ENCODE measurements at places on chromosomes 5 and 9. TPM values are rescaled to one million over a fixed set of nuclear protein-coding genes. Genes with fewer than 3 reads are reported as not detected.

DNA sequence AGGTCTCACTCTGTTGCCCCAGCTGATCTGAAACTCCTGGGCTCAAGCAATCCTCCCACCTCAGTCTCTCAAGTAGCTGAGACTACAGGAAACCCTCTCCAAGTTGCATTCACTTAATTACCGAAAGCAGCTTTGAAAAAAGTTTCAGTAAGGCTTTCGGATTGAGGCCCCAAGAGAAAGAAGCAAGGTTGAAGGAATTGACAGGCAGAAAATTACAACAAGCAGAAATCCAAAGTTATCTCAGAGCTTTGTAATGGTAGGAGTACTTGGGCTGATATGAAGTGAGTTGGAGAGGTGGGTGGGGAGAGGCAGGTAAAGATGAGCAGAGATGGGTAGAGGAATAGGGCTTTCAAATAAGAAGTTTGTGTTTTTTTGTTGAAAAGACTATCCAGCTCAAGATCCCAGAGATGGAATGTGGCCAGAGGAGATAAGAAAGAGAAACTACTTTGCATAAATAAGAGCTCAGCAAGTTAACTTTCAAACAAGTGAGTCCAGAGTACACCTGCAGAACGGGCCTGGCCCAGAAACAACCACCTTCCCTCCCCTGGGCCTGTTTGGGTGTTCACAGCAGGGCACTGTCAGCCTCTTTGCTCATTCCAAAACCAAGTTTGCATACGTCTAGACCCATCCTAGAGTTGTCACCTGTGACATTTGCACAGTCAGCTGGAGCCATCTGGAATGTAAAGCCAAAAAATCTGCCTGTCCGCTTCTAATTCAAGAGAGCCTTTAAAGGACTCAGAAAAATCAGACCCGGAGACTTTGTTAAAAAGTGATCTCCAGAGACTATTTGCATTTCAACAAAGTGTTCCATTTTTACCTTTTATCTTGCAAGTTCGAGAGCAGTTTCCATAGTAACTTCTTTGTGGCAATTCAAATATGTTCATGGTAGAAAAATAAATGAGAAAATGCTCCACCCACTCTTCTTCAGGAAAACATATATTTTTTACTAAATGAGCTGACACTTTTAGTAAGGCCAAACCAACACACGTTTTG lies 2.2 kb upstream of the CLINT1 start:
- peak overlapping the region; percentile 84 for H3K27ac ChIP-seq
- no peaks in the 10 kb centered on the region for H3K27me3 ChIP-seq
- peak overlapping the region; percentile 64 for H3K4me3 ChIP-seq

GRCh38 chr5:142829801-142830220 lies 59.6 kb downstream of the ARHGAP26 start:
- H3K36me3 ChIP-seq = peaks cover 2% of the 10 kb centered on the region
- H3K4me1 ChIP-seq = peaks cover 48% of the 10 kb centered on the region
- no peak overlapping the region for H3K27ac ChIP-seq
- H3K4me3 ChIP-seq = no peak overlapping the region

DNA sequence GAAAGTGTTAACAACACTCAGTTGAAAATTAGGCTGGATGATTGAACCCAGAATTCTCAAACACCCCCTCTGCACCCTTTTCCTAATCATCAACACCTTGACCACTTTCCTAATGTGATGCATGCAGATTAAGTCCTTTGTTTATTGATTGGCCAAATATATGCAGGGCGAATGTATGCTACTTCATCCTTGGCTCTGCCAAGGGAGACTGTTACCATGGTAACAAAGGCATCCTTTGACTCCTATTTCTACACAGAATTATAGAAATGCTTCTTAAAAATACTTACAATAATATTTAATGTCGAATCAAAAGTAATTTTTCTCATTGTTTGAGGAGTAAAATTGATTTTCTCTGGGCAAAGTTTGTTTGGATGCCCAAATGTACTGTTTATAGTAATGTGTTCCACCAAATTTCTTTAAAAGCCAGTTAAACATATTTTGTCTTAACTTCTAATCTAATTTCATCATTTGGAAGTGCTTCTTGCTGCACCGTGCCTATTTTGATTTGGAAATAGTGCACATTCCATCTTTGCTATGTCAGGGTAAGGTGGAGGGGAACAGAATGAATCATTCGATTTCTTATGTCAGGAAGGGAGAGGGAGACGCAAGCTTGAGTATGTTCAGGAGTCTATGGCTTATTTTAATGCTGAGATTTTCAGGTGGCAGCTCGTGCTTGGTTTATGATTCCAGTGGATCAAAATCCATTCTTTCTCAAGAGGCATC lies 1384.3 kb upstream of the WWC1 start:
- no peaks in the 10 kb centered on the region for H3K36me3 ChIP-seq
- H3K4me1 ChIP-seq = no peaks in the 10 kb centered on the region
- H3K27ac ChIP-seq = no peak overlapping the region
- H3K27me3 ChIP-seq = no peaks in the 10 kb centered on the region
- H3K4me3 ChIP-seq = no peak overlapping the region

GRCh38 chr5:79840084-79840990 lies 150.7 kb downstream of the CMYA5 start:
- H3K36me3 ChIP-seq = no peaks in the 10 kb centered on the region
- no peak overlapping the region for H3K4me3 ChIP-seq
- H3K27me3 ChIP-seq = peaks cover 8% of the 10 kb centered on the region
- peaks cover 2% of the 10 kb centered on the region for H3K4me1 ChIP-seq
- no peak overlapping the region for H3K27ac ChIP-seq

- peaks cover 12% of the 10 kb centered on the region for H3K36me3 ChIP-seq
- H3K4me3 ChIP-seq = no peak overlapping the region
- H3K27me3 ChIP-seq = no peaks in the 10 kb centered on the region
- peaks cover 14% of the 10 kb centered on the region for H3K4me1 ChIP-seq
- DNase-seq = no peak
- no peak overlapping the region for H3K27ac ChIP-seq
These were observed 43.2 kb downstream of the PSMB7 start for GRCh38 chr9:124372038-124372437.

DNA sequence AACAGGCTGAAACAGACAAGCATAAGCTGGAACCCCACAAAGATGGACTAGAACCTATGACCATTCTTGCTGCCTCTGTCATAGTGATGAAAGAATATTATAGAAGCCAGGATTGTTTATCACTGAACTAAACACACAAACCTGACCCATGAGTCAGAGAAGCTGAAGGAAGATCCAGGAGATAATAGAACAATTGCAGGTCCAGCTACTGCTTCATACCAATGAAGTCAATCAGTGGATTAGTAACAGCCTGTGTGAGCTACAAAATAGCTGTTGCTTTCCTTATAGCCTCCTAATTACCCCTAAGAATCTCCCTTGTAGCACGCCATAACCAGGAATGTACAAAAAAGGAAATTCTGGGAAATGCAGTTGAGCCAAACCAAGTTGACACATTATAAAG lies 459.9 kb upstream of the ZNF462 start:
- H3K27ac ChIP-seq = no peak overlapping the region
- no peak overlapping the region for H3K4me3 ChIP-seq
- H3K27me3 ChIP-seq = no peaks in the 10 kb centered on the region
- no peaks in the 10 kb centered on the region for H3K36me3 ChIP-seq
- DNase-seq = no peak
- no peaks in the 10 kb centered on the region for H3K4me1 ChIP-seq

- H3K27me3 ChIP-seq = peaks cover 1% of the 10 kb centered on the region
- H3K36me3 ChIP-seq = peaks cover 2% of the 10 kb centered on the region
- no peak for DNase-seq
- no peak overlapping the region for H3K4me3 ChIP-seq
These were observed 128.8 kb upstream of the MAP3K1 start for GRCh38 chr5:56686337-56687195.

GRCh38 chr5:37121027-37121426 lies 128.1 kb downstream of the CPLANE1 start:
- no peaks in the 10 kb centered on the region for H3K27me3 ChIP-seq
- H3K4me3 ChIP-seq = no peak overlapping the region
- peaks cover 8% of the 10 kb centered on the region for H3K4me1 ChIP-seq
- H3K27ac ChIP-seq = no peak overlapping the region

GRCh38 chr9:83569326-83569725 lies 31.1 kb upstream of the FRMD3 start:
- DNase-seq = no peak
- no peaks in the 10 kb centered on the region for H3K36me3 ChIP-seq
- H3K4me3 ChIP-seq = no peak overlapping the region
- no peak overlapping the region for H3K27ac ChIP-seq
- no peaks in the 10 kb centered on the region for H3K4me1 ChIP-seq

The SSBP2 gene
- total RNA-seq = 13.4 TPM

Data from activated CD4-positive, alpha-beta T cell treated with anti-CD3 and anti-CD28 coated beads, Interleukin-2, amount 10 ng/mL, durations not matched to agents 24 days and 14 days (primary cell).